CD4-positive, alpha-beta memory T cell (primary cell): ENCODE measurements at places on chromosomes 16 and 17. TPM values are rescaled to one million over a fixed set of nuclear protein-coding genes. Genes with fewer than 3 reads are reported as not detected.

DNA sequence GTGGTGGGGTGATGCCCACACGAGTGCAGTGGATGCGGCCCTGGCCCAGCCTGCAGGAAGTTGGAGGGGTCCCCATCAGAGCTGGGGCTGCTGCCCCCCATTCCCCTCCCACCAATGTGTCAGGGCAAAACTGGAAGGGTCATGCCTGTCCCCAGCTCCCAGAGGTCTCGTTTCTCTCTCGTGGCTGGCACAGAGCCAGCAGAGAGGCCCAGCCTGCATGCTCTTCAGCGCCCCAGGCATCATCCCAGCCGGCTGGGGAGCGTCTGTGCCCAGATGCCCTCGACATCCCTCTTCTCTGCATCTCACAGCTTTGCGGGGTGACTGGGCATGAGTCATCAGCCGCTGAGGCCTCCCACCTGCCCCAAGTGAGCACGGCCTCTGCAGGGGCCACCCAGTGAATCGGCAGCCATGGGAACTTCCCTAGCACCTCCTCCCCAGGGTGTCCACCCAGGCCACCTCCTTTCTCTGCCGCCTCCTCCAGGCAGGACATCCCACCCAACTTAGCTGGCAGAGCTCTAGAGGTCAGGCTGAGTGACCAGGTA lies 9.8 kb upstream of the CSNK1D start:
- H3K4me3 ChIP-seq: no peak overlapping the region
- DNase-seq: no peak
- no peaks in the 10 kb centered on the region for H3K27me3 ChIP-seq
- H3K4me1 ChIP-seq: peaks cover 23% of the 10 kb centered on the region
- no peak overlapping the region for H3K27ac ChIP-seq
- no peaks in the 10 kb centered on the region for H3K36me3 ChIP-seq

- no peaks in the 10 kb centered on the region for H3K27me3 ChIP-seq
- no peak overlapping the region for H3K4me3 ChIP-seq
- no peak for DNase-seq
- H3K4me1 ChIP-seq: peaks cover 38% of the 10 kb centered on the region
- H3K36me3 ChIP-seq: no peaks in the 10 kb centered on the region
Observed at GRCh38 chr17:17015230-17015629, 27.0 kb upstream of the MPRIP start.

Gene SLFN12L
- 75.4 TPM for total RNA-seq

Gene PALB2
- total RNA-seq: 12.4 TPM

DNA sequence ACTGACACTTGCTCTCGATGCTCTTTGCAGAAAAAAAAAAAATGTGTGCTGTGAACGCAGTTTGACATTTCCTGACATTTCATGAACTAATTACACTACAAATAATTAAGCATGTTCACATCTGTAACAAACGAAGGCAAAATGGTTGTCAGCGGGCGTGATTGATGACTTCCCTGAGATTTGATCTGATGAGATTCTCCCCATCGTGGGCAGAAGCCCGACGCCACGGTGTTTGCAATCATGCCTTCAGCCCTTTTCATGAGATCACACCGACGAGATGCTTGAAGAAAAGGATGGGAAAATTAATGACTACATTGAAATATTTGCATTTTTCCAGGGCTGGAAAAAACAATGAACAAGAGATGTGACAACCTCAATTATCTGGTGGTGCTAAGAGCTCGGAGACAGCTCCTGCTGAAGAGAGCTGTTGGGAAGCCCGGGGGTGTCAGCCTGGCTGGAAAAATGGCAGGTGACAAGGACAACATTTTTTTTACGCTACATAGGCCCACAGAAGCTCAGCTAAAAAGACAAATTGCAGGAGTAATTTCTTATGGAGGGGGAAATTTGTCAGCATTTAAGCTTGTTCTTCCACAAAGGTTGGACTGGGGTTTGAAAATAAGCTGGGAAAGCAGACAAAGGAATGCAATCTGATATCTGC lies 259.4 kb upstream of the IRX3 start:
- DNase-seq: no peak
- no peaks in the 10 kb centered on the region for H3K27me3 ChIP-seq
- no peaks in the 10 kb centered on the region for H3K4me1 ChIP-seq
- H3K36me3 ChIP-seq: no peaks in the 10 kb centered on the region

Gene PERCC1
- total RNA-seq: 0.49 TPM

Gene TEKT3
- 0.76 TPM for total RNA-seq
